Common myeloid progenitor, CD34-positive (primary cell): ENCODE measurements at places on chromosomes 11 and 22.
A peak's percentile ranks its signal among the peaks of the same experiment; 100 is the strongest.

DNA sequence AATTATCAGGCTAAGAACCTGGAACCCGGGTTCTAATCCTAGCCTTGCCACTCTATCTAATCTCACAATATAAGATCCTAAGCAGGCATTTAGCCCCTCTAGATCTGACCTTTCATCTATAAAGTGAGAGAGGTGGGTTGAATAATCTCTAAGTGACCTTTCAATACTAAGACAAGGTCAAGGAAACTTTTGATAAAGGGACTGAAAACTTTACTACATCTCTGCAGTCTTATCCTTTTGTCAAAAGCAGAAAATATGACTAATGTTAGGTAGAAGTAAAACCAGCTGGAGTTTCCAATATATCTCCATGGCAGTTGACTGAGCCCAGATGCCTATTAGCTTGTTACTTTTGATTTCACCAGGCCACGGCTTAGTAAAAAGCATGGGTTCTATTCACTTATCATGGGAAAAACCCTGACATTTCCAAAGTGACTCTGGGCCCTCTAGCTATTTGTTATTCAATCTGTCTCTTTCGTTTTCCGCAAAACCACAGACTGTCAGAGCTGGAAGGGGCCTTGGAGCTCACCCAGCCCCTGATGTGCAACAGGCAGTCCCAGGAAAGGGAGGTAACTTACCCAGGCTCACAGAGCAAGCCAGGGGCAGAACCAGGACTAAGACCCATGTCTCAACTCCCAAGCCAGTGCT is 75.8 kb downstream of the RAB30 start:
- no peak for DNase-seq

DNA sequence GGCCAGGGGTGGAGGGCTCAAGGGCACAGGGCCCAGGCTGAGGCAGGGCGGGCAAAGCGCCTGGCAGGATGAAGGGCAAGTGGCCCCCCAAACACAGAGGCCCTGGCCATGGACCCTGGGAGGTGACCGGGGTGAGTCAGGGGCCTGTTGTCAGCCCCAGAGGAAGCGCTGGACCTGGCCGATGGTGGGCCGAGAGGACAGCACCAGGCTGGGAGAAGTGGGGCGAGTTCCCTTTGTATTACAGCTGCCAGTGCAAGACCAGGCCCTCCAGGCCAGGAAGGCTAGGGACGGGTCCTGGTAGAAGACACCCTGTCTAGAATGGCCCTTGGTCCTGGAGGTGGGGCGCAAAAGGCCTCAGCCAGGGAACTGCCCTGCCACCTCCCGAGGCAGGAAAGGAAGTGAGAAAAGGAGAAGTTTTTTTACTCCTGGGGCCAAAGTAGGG is 12.8 kb downstream of the CXCR5 start:
- no peak for DNase-seq

GRCh38 chr22:21824445-21824912 is 43.0 kb downstream of the MAPK1 start:
- DNase-seq = no peak

GRCh38 chr11:120384476-120384875 is 48.3 kb downstream of the ARHGEF12 start:
- no peak for DNase-seq

DNA sequence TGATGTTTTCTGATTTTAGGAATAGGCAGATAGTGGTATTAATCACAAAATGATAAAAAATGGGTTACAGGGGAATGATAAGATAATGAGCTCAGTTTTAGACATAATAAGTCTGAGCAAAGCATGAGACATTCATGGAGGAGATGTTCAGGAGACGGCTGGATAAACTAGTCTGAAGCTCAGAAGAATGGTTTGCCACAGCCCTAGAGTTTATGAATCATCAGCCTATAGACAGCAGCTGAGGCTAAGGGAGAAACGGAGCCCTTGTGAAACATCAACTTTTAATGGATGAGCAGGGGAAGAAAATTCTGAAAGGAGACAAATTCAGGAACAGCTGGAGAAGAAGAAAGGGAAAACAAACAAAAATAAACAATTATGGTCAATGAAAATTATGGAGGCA is 87.2 kb downstream of the RELT start:
- no peak for DNase-seq

DNA sequence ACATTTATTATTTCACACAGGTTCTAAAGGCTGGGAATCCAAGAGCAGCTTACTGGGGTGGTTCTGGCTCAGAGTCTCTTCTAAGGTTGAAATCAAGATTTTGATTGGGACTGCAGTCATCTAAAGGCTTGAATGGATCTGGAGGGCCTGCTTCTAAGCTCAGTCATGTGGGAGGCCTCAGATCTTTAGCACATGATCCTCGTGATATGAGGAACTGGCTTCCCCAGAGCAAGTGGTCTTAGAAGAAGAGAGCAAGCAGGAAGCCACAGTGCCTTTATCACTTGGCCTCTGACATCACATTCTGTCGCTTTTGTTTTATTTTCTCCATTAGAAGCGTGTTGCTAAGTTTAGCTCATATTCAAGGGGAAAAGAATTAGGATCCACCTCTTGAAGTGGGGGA is 88.9 kb downstream of the ARFGAP2 start:
- peak; percentile 88 for DNase-seq

DNA sequence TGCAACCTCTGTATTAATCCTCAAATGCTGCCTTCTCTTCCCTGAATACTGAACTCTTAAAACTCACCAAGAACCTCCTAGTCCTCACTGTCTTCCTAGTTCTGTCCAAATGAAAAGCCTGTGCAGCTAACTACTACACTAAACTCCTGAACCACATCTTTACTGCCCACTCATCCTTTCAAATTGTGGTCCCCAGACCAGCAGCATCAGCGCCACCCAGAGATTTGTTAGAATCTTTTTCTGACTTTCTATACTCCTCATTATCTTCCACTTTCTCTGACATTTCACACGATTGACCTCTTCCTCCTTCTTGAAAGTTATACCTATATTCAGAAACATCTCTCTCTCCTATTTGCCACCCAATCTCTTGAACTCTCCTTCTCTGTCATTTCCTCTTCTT is 461.3 kb downstream of the DLG2 start:
- DNase-seq = no peak

DNA sequence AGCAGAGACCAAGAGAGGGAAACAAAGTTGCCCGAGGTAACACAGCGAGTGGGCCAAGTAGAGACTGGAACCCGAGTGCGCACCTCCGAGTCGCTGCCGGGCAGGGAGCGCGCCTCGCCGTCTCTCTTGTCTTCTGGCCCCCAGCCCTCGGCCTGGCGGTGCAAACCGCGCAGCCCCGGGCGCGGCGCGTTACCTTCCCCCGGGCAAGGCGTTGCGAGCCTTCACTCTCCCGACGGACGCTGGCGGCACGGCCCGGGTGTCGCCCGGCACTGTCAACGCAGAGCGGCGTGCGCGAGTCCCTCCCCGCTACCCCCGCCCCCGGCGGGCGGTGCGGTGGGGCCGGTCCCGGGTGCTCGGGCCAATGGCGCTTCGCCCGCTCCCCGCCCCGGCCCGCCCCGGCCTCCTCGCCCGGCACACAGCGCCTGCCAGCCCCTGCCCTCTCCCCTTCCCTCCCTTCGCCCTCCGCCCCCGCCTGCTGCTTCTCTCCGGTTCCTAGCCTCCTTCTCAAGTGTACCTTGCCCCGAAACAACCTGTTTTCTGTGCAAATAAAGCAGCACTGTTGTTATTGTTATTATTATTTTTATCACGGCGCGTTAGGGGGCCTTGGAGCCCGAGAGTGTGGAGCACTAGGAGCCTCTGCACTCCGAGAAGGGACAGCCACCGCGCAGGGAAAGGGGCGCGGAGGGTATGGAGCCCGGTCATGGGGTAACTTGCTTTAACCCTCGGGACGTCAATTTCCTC is at the start of gene SYTL2:
TSS of gene SYTL2 (minus strand) at position 271 of the 741 bp plus-strand sequence. CDS start 53,416 bp downstream, outside the sequence.
- peak; percentile 50 for DNase-seq

- DNase-seq = no peak
Measured at GRCh38 chr11:62799486-62799885, 5.8 kb downstream of the NXF1 start.

GRCh38 chr11:72227316-72228228 is 3.0 kb downstream of the INPPL1 start:
- DNase-seq = no peak

DNA sequence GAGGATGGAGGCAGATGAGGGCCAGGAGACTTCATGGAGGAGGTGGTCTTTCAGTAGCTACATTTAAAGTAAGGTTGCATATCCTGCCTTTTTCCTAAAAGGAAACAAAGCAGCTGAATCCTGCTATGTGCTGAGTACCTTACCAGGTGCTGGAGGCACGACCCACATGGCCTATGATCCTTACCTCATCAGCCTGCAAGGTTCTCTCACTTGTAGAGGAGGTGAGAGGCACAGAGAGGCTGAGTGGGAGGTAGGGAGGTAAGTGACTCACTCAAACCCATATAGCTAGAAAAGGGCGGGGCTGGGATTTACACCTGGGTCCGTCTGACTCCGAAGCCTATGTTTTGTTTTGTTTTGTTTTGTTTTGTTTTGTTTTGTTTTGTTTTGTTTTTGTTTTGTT is 75.8 kb downstream of the BUD13 start:
- DNase-seq = no peak

GRCh38 chr11:63227521-63228107 is 15.8 kb downstream of the SLC22A25 start:
- DNase-seq = no peak

DNA sequence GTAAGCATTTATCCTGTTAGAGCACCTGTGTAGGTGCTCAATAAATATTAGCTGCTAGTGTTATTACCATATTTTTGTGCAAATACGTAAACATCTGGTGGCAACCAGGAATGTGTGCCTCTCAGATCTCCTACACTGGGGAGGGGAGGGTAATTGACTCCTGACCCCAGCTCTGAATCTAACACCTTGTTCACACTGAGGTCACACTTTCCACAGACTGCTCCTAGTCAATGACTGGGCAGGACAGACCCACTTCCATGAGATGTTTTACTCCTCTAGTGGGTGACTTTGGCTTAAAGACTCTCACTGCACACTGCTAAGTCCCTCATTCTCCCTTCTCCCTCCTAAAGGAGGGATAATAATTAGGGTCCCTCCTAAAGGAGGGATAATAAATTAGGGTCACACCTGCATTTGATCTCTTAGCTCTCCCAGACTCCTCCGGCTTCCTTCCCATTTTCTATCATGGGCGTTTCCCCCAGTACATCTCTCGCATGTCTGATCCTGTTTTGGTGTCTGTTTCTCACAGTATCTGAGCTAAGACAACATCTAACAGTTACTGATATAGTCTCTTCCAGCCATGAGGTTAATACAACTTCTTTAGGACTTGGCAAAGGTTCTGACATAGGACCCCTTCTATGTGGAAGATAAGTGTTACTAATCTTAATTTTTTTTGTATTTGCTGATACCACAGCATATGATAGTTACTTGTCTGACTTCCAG is 8.0 kb downstream of the CSTPP1 start:
- no peak for DNase-seq

- DNase-seq = no peak
Measured at GRCh38 chr22:20433686-20434241, 3.9 kb downstream of the SCARF2 start.

DNA sequence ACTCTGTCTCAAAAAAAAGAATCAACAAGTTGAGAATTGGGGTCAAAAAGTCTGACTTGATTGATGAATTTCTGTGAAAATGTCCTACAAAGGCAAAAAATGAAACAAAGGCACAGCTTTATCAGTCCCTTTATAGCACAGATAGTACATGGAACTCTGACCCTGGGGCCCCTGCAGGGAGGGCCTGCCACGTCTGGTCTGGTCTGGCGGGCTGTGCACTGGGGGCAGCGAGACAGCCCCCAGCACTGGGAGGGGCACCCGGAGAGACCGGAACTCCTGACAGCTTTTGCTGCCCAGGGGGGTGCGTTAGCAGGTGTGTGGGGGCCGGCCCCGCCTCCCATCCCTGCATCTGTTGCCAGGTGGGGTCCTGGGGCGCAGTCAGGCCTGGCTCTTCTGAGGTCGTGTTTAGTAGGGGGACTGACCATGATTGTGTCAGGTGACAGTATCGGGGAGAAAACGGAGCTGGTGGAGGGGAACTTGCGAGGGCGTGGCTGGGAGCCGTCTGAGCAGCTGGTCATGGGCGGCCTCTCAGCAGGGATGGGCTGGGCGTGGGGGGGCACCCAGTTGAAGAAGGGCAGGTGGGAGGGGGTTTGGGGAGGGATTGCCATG is 51.7 kb downstream of the GRAMD4 start:
- DNase-seq = no peak

DNA sequence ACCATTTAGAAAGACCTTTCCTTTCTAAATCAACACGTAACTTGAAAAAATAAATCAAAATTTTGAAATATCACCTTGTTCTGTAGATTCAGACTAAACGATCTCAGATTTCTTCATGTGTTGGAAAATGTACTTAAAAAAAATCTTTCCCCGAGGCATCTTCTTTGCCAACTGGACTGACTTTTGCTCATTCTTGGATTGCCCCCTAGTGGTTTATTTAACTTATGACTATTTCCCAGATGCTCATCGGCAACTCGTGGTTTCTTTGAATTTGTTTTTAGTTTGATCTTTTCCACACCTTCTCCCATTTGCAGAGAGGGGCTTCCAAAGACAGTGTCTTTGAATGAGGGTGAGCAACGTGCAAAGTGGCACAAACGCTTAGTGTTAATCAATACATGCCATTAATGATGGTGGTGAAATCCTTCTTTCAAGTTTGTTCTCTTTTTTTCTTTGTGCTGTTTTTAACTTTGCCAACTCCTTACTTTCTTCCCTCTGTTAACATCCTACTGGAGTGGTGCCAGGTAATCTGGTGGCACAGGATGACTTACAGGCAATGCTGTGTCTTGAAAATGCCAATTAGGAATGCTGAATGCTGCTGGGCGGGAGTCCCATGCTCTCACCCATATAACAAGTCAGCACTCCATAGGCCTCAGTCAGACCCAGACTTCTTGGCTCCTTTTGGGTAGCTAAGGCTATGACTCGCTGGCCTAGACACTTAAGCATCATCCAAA is 18.3 kb downstream of the PRSS23 start:
- DNase-seq = peak; percentile 66

DNA sequence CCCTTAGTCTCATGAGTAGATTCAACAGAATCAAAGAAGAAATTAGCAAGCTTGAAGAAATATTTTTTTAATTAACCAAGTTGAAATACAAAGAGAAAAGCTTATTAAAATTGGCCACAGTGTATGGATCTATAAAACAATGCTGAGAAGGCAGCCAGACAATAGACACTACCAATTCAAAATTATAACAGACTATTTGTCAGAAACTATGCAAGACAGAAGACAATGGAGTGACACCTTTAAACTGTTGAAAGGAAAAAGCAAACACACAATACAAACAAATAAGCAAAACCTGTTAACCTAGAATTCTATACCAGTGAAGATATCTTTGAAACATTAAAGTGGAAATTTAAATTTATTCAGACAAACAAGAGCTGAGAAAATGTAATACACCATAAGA is 225.4 kb downstream of the CASP12 start:
- no peak for DNase-seq
